Left renal cortex interstitium (tissue), 4 donors: ENCODE measurements at places on chromosomes 16 and 17.
A peak's percentile ranks its signal among the peaks of the same experiment; 100 is the strongest.

DNA sequence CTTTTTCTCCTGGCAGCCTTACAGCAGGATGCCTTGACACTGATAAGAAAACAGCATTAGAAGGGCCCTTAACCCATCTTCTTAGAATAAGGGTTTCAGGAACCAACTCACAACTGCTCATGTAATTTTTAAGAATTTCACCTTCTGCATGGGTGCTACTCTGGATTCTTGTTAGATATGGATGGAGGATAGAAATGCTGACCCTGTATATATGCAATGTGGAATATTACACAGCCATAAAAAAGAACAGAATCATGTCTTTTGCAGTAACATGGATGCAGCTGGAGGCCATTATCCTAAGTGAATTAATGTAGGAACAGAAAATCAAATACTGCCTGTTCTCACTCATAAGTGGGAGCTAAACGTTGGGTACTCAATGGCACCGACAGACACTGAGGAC lies 423.5 kb downstream of the CA10 start:
- DNase-seq, result no peak

GRCh38 chr16:6665126-6665525 lies 667.5 kb upstream of the RBFOX1 start:
- no peak for DNase-seq

- DNase-seq, result no peak
Measured at GRCh38 chr16:69494991-69495392, 70.6 kb downstream of the CYB5B start.

GRCh38 chr16:11260596-11260966 lies 4.6 kb upstream of the SOCS1 start:
- DNase-seq, result no peak

- DNase-seq, result no peak
Measured at GRCh38 chr16:47213761-47214440, 70.2 kb upstream of the NETO2 start.

DNA sequence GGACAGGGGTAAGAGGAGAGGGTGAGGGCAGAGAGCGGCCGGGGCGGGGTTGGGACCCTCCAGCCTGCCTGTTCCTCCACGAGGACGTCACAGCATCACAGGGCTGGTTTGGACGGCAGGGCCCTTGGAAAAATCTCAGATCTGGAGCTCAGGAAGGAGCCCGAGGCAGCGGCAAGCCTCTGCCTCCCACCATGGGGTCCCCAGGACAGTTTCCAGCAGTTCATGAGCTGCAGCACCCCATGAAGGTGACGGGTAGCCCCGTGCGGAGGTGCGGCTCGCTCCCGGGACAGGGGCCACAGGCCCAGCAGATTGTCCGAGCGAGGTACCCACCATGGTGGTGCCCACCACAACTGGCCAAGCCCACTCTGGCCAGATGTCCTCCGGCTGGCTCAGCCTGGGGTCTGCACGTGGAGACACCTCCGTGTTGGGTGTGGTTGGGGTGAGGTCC lies 21.3 kb downstream of the TPSD1 start:
- DNase-seq, result no peak

DNA sequence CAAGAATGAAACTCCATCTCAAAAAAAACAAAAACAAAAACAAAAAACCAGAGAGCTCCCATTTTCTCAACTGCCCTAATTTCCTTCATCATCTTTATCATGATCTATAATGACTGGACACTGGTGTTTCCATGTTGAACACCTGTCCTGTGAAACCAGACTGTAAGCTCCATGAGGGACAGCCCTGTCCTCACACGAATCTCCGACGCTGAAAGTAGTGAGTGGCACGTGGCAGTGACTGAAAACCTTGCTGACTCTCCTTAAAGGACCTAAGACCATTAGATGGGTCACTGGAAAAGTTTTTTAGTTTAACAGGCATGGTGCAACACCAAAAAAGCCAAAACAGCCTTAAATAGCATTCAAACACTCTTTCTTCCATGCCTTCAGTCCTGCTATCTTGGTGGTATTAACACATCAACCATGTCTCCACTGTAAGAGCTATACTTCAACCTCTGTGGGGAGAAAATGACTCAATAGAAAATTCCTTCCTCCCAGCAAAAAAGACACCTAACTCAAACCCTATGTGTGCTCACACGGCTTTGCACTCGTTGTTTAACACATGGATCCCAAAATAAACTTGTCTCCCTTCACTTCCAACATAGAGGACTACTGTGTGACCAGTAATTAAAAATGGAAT lies 8.3 kb downstream of the AXIN2 start:
- DNase-seq, result no peak

DNA sequence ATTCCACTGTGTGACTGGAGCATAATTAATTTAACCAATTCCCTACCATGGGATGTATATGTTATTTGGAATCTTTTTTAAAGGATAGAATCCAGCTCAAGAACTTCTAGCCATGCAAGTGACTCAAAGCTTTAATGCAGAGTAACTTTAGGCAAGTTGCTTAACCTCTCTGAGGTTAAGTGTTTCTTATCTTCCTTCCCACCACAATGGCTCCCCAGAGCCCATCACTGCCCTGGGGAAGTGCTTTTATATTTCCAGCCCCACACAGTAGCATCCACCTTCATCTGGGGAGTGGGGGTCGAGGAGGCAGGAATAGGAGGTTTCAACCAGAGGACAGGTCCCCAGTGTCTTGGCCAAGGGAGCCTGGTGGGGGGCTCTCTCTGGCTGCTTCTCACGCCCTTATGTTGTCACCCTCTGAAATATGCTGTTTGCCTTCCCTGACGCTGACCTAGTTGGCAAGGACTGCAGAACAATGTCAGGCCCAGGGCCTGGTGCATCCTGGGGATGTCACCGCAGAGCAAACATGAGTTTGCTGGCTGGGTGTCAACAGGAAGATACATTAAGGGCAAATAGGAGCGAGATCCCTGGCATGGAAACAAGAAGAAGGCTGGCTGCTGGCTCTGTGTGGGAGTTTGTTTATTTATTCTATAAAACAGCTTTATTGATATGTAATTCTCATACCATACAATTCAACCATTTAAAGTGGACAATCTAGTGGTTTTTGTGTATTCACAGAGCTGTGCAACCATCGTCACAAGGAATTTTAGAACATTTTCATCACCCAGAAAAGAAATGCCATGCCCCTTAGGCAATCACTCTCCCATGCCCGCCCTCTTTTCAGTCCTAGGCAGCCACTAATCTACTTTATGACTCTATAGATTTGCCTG lies 46.6 kb upstream of the WSB1 start:
- no peak for DNase-seq

GRCh38 chr16:1503110-1503955 lies 10.2 kb downstream of the TELO2 start:
- DNase-seq, result no peak

DNA sequence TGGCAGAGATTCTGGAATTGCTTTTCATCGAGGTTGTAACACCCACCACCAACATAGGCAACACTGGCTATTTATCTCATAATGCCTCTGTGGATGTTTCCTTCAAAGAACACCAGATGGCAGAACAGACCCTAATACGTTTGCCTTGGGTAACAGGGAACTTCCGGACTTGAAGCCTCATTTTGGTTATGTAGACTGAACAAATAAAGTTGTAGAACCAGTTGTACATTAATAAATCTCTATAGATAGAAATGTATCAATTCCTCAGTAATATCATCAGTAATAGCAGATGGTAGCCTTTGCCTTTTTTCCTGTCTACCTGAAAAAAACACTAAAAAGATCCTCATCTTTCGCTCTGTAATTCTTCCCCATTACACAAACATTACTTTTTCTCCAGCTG lies 25.9 kb upstream of the APOH start:
- DNase-seq, result peak; percentile 50

- no peak for DNase-seq
Measured at GRCh38 chr17:81471818-81472456, 40.7 kb downstream of the ACTG1 start.

DNA sequence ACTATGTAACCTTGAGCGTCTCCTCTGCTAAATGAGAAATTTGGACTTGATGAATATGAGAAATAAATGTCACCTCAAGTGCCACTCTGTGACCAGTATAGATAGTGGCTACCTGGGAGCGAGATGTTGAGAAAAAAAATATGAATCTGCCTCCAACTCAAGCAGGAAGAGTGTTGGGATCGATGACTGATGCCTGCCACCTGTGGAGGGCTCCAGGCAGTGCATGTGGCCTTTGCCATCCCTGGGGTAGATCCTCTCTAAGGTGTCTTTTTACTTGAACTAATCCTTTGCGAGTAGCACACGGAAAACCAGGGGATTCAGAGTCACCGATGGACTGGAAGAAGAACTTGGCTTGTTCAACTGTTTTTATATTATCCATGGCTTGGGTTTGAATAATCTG lies 9.4 kb downstream of the CCDC182 start:
- DNase-seq, result no peak

GRCh38 chr17:18107061-18107790 lies 1.3 kb upstream of the MYO15A start:
- DNase-seq, result no peak

- DNase-seq, result no peak
Measured at GRCh38 chr16:3880623-3881498, at the start of gene CREBBP. CREBBP (minus strand) TSS chr16:3880713; CDS start chr16:3879916, 797 bp downstream.

GRCh38 chr16:6193718-6194117 lies 1096.1 kb upstream of the EEF2KMT start:
- peak; percentile 51 for DNase-seq

DNA sequence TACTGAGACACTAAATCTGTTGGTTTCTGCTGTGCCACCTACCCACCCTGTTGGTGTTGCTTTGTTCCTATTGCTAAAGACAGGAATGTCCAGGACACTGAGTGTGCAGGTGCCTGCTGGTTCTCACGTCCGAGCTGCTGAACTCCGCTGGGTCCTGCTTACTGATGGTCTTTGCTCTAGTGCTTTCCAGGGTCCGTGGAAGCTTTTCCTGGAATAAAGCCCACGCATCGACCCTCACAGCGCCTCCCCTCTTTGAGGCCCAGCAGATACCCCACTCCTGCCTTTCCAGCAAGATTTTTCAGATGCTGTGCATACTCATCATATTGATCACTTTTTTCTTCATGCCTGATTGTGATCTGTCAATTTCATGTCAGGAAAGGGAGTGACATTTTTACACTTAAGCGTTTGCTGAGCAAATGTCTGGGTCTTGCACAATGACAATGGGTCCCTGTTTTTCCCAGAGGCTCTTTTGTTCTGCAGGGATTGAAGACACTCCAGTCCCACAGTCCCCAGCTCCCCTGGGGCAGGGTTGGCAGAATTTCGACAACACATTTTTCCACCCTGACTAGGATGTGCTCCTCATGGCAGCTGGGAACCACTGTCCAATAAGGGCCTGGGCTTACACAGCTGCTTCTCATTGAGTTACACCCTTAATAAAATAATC lies 14.6 kb downstream of the STH start:
- no peak for DNase-seq

- DNase-seq, result no peak
Measured at GRCh38 chr17:16302856-16303255, 50.4 kb downstream of the CENPV start.

- no peak for DNase-seq
Measured at GRCh38 chr17:40517286-40517662, 15.9 kb upstream of the TNS4 start.

DNA sequence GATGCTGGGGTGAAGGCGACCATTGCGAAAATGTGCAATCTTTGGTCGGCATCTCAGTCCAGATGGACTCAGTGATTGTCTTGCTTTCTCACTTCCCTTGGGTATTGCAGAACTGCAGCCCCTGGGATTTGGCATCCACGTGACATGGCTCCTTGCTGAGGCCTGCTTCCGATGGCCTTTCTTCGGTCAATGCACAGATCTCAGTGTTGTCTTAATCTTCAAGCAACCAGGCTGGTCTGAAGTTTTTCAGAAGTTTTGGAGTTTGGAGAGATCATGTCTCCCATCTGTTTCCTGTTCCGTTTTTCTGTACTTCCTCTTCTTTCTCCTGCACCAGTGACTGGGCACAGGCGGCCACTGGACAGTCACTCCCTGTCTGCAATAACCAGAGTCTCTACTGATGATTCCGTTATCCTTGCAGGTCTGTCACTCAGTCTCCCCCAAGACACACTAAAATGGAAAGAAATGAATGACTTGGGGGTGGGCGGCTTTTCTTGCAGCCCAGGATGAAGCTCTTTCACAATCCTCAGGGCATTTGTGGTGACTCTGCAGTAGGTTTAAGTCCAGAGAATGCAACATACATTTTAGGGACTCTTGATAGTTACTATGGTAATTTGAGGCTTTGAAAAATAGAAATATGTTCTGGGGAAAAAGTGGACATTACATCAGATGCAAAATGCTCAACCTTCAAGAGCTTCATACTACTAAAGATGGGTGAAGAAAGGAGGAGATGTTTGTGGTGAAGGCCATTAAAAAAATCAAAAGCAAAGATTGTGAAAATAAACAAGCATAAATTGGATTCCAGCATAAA lies 106.3 kb upstream of the ZFHX3 start:
- no peak for DNase-seq

- DNase-seq, result no peak
Measured at GRCh38 chr16:75218256-75219076, at the start of gene CTRB1. CTRB1 (plus strand) TSS chr16:75218988; CDS start chr16:75219008, 20 bp downstream.

- DNase-seq, result no peak
Measured at GRCh38 chr16:17780181-17780580, 309.4 kb upstream of the XYLT1 start.

DNA sequence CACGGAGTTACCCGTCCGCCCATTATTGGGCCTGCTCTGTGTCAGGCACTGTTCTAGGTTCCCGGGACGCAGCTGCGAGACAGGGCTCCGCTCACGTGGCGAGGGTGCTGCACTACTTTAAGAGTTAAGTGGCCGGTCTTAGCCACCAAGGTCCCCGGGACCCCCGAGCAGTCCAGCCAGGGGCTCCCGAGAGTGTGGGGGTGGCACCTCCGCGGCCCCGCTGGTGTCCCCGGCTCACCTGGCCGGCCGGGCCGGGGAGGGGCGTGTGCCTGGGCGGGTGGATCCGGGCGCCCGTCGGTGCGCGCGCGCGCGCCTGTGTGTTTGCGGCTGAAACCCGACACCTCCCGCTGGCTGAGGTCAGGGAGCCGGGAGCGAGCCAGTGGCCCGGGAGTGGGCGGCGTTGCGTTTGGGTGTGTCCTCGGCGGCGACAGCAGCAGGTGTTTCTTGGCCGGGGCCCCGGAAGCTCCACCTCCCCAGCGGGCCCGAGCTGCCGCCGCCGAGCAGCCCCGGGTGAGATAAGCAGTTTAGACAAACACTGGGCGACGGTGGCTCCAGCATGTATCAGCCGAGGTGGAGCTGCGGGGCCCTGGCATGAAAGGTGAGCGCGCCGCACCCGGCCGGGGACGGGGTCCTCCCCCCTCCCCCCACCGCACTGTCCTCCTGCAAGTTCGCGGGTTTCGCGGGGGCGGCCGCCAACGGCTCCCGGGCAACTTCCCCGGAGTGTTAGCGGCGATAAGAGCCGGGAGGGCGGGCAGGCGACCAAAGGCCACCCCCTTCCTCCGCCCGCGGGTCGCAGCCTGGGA lies at the start of gene GSE1:
Gene GSE1, plus strand, starts transcription at position 522 of the 803 bp plus-strand sequence. Its CDS starts 70 bp downstream, at position 592.
- DNase-seq, result peak; percentile 84

DNA sequence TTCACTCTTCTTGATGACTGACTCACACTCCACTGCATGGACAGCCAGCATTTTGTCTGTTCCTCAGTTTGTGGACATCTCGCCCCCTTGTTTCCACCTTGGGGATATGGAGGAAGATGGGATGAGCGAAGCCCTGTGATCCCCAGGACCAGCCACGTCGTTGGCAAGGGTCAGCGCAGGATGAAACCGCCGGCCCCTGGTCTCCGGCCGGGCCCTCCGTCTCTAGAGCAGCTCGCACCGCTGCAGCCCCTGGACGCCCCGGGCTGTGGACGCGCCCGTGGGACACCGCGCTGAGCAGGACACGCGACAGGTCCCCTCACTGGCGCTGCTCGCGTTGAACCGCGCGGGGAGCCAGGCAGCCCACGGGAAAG lies 604 bp upstream of the ZC3H18 start:
- no peak for DNase-seq
